Cardiac muscle cell (in vitro differentiated cells and primary cell): ENCODE measurements at places on chromosomes 12 and 14.

DNA sequence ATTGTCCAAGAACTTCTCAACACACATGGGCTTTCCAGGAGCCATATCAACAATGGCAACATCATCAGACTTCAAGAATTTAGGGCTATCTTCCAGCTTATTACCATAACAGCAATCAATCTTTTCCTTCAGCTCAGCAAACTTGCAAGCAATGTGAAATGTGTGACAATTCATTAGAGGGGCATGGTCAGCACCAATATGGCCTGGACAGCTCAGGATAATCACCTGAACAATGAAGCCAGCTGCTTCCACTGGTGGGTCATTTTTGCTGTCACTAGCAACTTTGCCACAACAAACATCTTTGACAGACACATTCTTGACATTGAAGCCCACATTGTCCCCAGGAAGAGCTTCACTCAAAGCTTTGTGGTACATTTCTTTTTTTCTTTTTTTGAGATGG, 5.9 kb upstream of the NEDD1 start:
- DNase-seq: peak; percentile 20

GRCh38 chr12:6688543-6688998, 604 bp downstream of the ZNF384 start:
- peak; percentile 35 for DNase-seq

DNA sequence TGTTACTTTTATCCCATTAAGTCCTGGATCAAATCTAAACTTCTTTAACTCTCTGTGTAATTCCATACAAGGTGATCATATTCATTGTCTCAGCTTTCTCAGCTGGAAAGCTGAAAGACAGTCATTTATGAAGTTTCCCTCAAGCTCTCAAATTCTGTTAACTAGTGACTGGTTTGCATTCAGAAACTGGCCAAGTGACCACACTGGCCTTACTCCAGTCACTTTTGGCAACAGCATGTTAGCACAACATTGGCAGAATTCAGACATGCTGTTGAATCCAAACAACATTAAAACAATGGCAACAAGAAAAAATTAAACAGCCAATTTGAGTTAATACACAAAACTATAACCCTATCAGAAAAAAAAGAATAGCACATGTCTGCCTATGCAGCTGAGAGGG, 343.3 kb downstream of the MDGA2 start:
- no peak for DNase-seq

- DNase-seq: peak; percentile 89
These were observed 28.0 kb downstream of the PXN start for GRCh38 chr12:120237360-120238171.

GRCh38 chr12:24778486-24779304, 170.2 kb downstream of the BCAT1 start:
- DNase-seq: peak; percentile 75

DNA sequence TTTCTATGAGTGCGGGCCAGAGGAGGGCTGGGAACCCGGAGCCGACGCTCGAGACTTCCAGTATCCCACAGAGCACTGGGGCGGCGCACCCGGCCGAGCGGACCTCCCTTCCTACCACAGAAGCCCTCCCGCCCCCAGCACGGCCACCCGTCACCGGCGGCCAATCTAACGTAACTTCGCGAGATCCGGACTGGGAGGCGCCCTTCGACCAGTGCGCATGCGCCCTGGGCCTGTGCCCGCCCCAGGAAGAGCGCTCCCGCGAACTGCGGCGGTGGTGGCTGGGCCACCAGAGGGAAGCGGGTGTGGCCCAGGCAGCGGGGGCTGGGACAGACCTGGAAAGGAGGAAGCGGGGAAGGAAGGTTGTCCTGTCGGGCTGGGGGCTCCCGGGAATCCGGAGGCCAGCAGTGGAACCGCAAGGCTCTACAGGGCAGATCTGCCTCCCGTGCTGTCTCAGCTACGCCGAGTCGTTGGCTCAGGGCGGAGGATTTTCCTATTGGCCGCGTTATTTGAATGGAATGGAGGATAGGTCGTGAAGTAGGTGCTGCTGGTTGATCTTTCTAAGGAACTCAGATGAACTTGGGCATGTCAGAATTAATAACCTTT, at the start of gene PPP1R12A:
PPP1R12A (minus strand) TSS at position 77 of the 603 bp plus-strand sequence. CDS start 166 bp downstream, outside the sequence.
- peak; percentile 99 for DNase-seq

- peak; percentile 72 for DNase-seq
These were observed 8.3 kb downstream of the PROX2 start for GRCh38 chr14:74867673-74868072.

- DNase-seq: no peak
These were observed 416.5 kb downstream of the NELL2 start for GRCh38 chr12:44459569-44459968.

DNA sequence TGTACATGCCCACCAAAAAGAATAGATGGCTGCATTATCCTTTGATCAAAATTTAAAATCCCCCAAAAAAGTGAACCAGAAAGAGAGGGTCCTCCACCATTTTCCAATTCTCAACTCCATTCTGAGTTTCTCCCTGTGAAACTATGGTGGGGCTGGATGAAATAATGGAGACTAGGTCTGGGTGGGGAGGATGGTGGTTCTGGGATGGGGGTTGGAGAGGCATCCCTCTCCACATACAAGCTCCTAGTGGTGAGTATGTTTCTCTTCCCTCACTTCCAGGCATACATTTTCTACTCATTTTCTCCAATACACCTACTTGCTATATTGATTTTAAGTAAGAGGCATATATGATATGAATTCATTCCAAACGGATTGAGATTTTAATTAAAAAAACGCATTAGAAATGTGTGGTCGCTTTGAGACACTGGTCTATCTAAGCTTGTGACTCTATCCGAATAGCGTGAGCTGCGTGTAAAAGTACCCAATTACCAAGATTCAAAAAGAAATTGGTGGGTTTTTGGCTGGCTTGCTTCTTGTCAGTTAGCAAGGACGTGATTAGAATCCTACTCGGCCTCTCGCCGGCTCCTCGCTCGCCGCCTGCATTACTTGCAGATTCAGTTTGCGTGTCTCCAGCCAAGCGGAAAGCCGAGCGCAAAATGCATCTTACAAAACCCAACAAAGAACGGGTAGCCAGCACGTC, 3.4 kb downstream of the ASCL1 start:
- no peak for DNase-seq

GRCh38 chr14:99194736-99195135, 77.3 kb downstream of the BCL11B start:
- DNase-seq: no peak

- no peak for DNase-seq
These were observed at the start of gene TPPP2 for GRCh38 chr14:21029917-21030316. Gene TPPP2 (plus strand): TSS chr14:21030217. CDS start chr14:21030582, 365 bp downstream.

DNA sequence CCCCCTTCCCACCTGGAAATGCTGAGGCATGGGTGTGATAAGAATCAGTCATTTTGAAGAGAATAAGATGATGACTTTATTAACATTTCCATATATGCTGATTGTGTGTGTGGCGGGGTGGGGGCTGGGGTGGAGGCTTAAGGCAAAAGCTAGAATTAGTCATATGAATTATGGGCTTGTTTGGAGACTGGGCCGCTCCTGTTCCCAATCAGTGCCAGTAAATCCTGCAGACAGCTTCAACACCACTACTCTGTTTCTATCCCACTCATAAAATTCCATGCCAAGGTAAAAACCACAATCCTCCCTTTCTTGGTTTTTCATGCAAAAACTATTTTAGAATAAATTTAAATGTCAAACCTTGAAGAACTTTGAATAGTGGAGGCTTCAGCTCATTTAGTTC, 29.9 kb upstream of the SLC38A2 start:
- DNase-seq: peak; percentile 88

DNA sequence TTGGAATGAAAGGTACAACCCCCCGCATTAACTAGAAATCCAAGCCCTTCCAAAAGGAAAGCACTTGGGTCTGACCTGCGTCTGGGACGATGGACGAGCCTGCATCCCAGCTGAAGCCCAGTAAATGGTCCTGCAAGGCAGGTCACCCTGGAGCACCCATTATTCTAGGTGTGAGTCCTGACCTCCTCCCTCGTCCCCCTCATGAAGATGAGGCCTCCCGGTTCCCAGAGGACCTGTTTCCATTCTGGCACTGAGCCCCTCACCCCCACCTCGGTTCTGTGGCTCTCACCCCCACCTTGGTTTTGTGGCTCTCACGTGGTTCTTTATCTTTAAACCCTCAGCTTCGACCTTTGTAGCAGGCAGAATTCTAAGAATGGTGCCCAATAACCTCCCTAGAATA, 7.3 kb downstream of the IFI27 start:
- no peak for DNase-seq

GRCh38 chr14:26993556-26993955, 395.7 kb upstream of the NOVA1 start:
- DNase-seq: no peak

DNA sequence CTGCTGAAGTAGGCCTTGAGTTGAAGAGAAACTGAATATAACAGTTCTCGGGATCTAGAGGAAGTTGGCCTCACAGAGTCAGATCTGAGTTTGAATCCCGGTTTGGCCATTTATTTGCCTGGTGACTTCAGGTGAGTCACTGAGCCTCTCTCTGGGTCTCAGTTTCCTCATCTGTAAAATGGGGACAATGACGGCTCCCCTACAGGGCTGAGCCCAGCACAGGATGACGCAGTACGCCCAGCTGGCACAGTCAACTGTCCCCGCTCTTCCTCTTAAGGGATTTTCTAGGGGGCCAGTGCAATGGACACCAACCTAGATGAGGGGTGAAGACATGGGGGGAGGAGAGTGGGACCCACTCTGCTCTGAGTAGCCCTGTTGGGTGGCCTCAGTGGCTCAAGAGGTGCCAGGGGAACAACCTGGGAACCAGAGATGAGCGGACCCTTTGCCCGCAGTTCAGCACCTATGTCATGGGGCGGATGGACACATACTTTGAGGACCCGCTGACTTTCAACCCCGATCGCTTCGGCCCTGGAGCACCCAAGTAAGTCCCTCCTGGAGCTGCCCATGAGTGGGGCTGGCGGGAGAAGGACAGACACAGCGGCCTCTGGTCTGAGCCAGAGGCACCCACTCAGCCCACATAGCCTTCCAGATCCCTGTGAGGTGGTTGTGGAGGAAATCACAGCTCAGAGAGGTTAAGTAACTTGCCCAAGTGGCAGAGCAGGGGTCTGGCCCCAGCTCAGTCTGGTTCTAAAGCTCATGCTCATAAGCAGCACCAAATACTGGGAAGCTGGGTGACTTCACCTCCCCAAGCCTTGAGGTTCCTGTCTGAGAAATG, 41.1 kb downstream of the CYP46A1 start:
- DNase-seq: no peak

DNA sequence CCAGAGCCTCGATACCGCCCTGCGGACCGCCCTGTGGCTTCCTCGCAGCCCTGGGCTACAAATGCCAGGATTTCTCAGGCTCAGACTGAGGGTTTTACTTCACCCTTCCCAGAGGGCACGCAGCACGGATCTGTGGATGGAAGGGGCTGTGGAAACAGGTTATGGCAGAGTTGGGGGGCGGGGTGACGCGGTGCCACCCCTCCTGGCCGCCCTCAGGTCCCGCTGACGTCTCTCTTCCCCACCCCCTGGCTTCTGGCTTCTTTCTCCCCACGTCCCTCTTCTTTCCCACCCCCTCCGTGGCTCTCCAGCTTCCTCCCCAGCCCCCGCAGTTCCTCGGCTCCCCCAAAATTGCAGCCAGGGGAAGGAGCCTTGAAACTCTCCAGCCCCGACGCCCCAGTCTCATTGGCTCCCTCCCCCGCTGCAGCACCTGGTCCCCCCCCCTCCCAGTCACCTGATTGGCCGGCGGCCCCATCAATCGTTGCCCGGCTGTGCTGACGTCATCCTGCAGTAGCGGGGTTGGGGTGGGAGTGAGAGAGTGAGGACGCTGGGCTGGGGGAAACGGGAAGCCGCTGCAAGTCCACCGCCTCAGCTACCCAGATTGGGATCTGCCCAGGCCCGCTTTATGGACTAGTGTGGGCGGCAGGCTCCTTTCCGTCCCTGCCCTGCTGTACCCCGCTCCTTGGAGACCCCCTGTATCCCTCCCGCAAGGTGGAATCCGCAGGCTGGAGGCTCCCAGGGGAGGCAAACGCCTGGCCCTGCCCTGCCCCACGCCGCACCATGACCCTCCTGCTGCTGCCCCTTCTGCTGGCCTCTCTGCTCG, at the start of gene CLSTN3:
CLSTN3 (plus strand) TSS at position 500 of the 820 bp plus-strand sequence; CDS start at position 778, 278 bp downstream.
- peak; percentile 92 for DNase-seq

- DNase-seq: no peak
These were observed 66.0 kb downstream of the ARL6IP4 start for GRCh38 chr12:123046431-123046830.

DNA sequence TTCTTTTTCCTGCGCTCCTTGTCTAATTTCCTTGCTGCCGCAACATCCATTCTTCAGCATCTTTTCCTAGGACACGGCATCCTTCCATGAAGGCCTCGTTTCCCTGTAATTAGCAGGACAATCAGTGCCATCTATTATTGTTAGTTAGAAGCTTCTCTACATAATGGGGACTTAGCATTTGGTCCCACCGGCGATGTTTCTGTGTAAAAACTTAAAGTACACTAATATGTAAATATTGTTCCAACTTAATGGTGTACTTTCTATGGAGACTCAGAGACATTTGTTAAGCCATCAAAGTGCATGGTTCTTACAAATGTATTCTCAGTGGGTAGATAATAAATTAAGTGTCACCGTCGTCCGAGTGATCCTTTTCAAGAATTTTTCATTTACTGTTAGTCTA, 17.4 kb downstream of the KCNC2 start:
- no peak for DNase-seq

DNA sequence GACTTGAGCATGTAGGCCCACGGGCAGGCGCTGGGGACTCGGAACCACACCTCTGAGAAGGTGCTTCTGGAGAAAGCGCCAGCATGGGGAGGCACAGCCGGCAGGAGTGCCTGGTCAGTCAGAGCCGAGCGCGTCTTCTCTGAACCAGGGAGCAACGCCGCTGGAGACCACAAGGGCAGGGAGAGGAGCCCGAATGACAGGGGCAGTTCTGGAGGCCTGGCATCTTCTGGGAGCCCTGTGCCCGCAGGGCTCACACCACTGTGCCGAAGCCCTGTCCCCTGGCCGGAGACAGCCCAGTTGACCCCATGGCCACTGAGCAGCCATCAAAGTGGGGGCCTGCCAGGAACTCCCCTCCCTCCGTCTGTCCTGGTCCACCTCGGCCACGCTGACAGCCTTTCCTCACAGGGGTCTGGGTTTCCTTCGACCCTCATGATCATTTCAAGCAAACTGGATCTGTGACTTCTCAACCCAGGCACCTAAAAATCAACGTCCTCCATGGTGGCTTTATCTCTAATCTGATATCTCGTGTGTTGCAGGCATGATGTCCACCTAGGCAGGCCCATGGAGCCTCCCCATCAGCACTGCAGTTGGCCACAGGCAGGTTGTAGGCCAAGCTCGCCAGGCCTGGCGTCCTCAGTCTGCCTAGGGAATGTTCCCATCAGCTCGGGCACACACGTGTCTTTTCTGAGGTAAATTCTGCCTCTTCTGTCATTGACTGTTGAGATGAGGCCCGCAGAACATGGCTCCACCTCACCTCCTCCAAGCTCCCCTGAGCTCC, 299.3 kb upstream of the RTL1 start:
- no peak for DNase-seq
